Activated naive CD4-positive, alpha-beta T cell treated with anti-CD3 and anti-CD28 coated beads, Interleukin-2, amount 10 ng/mL, durations not matched to agents 7 days and 5 days (primary cell): ENCODE measurements at places on chromosomes 5 and 9.
A peak's percentile ranks its signal among the peaks of the same experiment; 100 is the strongest.

GRCh38 chr9:99824378-99825171 is 2.9 kb downstream of the NR4A3 start:
- peak; percentile 81 for DNase-seq

DNA sequence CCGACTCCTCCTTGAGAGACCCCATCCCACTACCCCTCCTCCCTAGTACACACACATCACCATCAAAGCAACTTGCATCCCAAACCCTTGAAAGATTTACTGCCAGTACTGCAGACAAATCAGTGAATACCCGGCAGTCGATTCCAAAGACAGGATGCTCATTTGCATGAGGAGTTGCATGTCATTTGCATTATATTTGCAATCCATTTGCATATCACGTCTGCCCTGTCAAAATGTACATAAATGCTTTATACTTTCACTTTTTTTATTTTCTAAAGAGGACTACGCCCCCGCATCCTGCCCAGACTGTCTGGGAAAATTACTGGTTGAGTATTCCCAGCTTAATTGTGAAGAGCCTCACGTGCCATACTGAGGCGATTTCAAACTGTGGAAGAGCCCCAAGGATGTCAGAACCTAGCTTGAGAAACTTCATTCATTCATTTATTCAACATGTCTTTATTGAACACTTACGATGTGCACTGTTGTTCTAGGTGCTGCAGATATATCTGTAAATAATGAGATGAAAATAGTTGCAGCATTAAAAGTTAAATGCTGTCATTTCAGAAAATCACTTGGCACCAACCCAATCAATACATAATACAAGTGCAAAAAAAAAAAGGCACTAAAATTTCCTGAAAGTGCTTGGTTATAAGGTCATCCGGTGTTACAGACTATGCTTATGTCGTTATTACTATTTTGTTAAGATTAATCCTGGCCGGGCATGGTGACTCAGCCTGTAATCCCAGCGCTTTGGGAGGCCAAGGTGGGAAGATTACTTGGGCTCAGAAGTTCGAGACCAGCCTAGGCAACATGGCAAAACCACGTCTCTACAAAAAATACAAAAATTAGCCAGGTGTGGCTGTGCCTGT is 17.2 kb upstream of the SIL1 start:
- no peak for DNase-seq

- no peak for DNase-seq
Measured at GRCh38 chr9:97809666-97810344, 43.2 kb upstream of the FOXE1 start.

- peak; percentile 75 for DNase-seq
Measured at GRCh38 chr5:1594357-1595106, 70.8 kb upstream of the LPCAT1 start.

- DNase-seq, result peak; percentile 50
Measured at GRCh38 chr5:142472306-142472951, 147.6 kb upstream of the SPRY4 start.

GRCh38 chr5:1244976-1245375 is 19.8 kb downstream of the SLC6A18 start:
- no peak for DNase-seq

- no peak for DNase-seq
Measured at GRCh38 chr9:110590816-110591215, 11.3 kb upstream of the SVEP1 start.

- no peak for DNase-seq
Measured at GRCh38 chr9:20611691-20612287, 10.5 kb downstream of the MLLT3 start.

- DNase-seq, result no peak
Measured at GRCh38 chr5:137146402-137146890, 352.7 kb downstream of the SPOCK1 start.

DNA sequence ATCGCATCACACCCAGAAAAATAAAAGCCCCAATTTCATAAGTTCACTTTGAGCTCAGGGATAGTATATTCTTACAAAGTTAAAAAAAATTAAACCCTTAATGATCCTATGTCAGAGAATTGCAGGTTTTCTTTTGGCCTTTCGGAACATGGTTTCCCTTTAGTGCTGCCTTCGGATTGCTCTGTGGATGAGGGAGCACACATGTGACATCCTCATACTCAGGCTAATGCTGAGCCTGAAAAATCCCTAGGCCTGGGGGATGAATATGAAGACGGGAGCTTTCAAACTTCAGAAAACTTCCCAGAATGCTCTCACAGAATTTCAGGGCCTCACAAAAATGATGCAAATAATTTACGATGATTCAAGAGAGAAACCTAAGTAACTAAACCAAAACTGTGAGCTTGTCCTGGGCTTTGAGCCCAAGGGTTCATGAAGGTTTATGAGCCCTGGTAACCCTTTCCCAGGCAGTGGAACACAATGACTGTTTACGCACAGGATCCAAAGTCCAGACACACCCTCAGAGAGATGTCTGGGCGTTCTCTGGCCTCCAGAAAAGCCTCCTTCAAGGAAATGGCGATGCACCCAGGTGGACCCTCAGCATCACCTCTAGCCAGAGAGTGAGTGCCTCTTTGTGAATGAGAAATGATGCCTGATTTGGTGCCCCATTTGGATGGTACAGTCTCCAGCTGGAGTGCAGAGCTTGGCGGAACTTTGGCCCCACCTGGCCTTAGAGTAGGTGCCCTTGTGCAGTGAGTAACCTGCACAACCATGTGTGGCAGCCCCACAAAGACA is 145.4 kb downstream of the ENTREP1 start:
- DNase-seq, result no peak

- peak; percentile 50 for DNase-seq
Measured at GRCh38 chr5:35785601-35786085, 71.0 kb upstream of the IL7R start.

DNA sequence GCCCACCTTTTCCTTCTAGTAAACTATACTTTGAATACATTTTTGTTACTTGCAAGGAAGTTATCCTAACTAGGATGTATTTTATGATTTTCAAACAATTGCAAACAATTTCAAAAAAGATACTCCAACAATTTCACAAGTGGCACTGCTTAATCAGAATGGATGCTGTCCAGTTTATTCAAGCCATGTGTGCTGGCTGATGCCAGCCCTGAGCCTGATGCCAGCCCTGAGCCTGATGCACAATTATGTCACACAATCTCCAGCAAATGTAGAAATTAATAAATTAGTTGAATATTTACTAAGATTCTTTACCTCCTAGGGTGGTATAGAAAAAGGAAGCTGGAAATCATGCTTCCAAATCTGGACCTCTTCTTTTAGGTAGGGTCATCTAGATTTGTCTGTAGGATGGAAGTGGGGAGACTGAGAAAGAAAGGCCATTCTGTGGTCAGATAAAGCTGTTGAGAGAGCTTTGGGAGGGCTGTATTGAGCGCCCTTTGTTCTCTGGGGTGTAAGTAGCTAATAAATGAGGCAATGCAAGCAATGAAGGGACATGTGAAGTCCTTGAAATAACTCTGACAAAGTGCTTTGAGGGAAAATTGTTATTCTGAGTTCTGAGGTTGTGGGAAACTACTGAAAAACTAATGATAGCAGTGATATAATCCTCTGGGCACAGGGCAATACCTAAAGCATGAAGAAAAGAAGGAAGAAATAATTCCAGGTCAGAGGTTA is 5.8 kb upstream of the C6 start:
- no peak for DNase-seq

DNA sequence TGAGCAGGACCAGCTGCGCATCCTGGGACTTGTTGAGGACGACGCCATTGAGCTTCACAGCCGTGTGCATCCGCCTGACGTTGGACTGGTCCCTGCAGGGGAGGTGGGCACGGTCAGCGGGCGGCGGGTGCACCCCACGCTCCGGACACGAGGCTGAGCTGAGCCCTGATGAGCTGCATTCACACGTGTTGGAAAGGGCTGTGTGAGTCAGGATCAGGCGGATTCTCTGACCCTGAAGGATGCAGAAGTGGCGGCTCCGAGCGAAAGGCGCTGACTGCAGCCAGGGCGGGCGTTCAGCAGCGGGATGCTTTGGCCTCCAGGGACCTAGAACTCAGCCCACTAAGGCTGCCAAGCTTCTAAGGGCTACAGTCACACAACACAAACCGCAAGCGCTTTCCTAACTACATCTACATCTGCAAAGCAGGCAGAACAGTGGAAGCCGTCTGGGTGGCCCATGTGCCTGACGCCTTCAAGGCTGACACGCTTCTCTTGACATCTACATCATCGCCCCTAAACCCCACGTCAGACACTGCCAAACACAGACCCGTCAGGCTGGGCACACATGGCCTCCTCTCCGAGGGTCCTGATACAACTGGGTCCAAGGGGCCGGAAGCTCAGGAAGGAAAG is 44.9 kb downstream of the NKD2 start:
- no peak for DNase-seq

GRCh38 chr5:73433272-73433981 is 15.2 kb downstream of the FOXD1 start:
- DNase-seq, result no peak

DNA sequence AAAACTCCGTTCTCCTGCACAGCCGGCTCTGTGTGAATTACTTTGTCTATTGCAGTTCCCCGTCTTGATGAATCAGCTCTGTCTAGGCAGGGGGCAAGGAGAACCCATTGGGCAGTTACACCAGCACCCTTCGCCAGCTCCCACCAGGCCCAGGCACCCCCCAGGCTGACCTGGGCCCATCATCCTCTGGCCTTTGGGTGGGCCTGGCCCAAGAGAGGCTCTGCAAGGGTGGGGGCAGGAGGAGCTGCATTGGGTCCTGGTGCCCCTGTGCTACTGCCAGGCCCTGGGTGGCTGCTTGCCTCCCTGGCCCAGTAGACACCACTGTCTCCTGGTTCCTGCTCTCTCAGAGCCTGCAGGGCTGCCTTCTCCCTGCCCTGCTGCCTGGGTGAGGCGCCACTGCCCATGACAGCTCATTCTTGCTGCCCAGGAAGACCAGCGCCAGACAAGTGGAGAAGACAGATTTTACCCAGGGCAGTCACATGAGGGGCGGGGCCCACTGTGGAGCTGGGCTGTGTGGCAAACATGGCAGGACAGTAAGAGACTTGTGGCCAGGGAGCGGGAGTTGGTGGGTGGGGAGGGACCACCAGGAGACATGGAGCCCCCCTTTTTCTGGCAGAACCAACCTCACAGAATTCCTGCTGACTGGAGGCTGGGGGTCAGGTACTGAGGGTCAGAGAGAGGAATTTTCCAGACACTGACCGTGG is 67.2 kb downstream of the MRPL36 start:
- peak; percentile 11 for DNase-seq

GRCh38 chr9:93266521-93267001 is 82.6 kb downstream of the WNK2 start:
- no peak for DNase-seq

GRCh38 chr9:76562511-76562911 is 103.5 kb downstream of the GCNT1 start:
- DNase-seq, result no peak

GRCh38 chr5:68368311-68369022 is 152.9 kb downstream of the PIK3R1 start:
- DNase-seq, result no peak

DNA sequence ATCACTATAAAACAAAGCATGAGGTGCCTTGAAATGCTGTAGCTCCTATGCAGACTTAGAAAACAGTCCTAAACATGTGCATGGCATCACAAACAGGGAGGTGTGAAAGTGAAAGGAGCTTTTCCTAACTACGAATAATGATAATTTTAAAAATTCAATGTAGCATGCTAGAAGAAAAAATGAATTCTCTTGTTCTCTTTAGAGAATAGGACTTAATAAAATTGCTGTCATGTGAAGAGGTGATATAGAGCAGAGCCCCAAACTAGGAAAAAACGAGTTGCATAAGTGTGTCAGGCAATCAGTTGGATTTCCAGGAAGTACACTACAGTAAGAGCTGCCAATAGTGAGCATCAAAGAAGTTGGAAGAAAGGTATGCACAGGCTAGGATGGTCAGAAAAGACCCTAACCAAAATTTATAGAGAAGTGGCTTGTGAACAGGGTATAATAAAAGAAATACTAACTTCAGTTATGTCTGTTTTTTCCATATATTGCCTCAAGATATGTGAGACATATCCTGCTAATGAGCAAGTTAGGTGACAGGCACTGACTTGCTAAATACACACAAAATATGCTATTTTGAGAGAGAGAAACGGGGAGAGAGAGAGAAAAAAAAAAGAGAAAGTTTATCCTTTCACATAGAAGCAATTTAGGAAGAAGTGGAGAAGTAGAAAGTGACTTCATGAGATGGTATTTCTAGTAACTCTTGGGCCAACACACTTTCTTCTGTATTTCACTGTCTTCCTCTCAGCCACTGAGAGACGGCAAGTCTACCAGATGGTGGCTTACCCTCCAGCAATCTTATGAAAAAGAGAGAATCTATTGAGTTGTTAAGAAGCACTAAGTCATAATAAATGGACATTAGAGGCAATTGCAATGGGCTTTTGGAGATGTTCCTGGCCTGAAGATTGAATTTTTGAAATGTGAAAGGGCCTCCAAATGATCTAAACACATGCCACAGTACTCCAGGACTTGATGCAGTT is 18.0 kb downstream of the ITGA2 start:
- DNase-seq, result no peak

DNA sequence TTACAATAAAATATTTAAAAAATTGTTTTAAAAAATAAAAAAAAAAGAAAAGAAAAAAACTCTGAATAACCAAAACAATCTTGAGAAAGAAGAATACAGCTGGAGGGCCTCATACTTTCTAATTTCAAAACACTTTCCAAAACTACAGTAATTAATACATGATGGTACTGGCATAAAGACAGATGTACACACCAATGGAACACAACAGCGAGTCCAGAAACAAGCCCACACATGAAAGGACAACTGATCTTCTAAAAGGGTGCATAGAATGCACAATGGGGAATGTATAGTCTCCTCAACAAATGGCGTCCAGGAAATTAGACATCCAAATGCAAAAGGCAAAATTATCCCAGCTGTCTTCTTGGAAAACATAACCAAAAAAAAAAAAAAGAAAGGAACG is 99.6 kb downstream of the LURAP1L start:
- DNase-seq, result no peak

GRCh38 chr5:136985785-136986475 is 513.2 kb downstream of the SPOCK1 start:
- no peak for DNase-seq

DNA sequence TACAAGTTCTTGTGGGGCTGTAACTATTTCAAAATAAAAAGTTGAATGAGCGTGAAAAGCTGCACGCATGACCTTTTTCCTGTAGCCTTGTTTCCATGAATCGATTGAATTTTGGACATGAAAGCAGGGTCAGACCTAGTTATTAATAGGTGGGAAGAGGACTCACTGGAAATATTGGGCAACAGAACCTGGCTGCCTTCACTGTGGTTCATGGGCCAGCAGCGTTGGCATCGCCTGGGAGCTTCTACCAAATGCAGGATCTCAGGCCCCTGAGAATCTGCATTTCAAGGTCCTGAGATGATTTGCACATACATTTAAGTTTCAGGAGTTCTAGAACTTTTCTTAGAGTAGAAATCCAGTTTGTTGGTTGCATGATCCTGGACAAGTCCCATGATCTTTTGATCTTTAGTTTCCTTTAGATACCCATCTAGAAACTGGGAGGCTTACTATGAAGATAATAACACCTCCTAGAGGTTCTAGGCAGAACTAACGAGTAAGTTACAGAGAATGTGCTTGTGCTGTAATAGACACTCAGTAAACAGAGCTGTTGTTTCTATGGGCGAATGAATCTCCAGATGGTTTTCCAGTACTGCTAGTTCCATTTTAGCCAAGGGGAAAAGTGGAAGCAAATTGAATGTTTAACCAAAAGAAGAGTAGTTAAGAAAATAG is 12.4 kb downstream of the ANKRD33B start:
- no peak for DNase-seq

GRCh38 chr5:143760131-143760505 is 51.8 kb upstream of the HMHB1 start:
- no peak for DNase-seq

- DNase-seq, result no peak
Measured at GRCh38 chr5:167616043-167616890, 675.2 kb upstream of the WWC1 start.

- no peak for DNase-seq
Measured at GRCh38 chr9:119802621-119803020, 433.4 kb upstream of the BRINP1 start.
